CD4-positive, alpha-beta T cell treated with Interleukin-10 for 1 hour (primary cell): ENCODE measurements at places on chromosomes 13 and 19.
A peak's percentile ranks its signal among the peaks of the same experiment; 100 is the strongest.

GRCh38 chr13:26561651-26562511 is 4.4 kb downstream of the WASF3 start:
- DNase-seq = no peak

DNA sequence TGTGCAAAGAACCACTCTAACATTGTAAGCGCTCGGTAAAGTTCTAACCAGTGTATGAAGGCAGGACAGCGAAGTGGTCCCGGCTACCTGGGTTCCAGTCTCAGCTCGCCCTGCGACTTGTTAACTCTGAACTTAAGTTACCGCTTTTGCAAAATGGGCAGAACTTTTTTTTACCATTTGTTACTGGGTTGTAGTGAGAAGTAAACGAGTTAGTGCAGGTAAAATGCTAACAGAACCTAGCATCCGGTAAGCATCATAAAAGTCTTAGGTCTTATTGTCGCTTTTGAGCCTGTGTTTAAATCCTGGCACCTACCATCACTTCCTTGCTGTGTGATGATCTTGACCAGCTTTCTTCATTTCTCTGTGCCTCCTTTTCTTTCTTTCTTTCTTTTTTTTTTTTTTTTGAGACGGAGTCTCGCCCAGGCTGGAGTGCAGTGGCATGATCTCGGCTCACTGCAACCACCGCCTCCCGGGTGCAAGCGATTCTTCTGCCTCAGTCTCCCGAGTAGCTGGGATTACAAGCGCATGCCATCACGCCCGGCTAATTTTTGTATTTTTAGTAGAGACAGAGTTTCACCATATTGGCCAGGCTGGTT is 734 bp upstream of the TRMT1 start:
- DNase-seq = no peak

- DNase-seq = no peak
Observed at GRCh38 chr13:80339912-80340650, 845 bp downstream of the SPRY2 start.

GRCh38 chr19:35142606-35143230 is 337 bp upstream of the FXYD7 start:
- peak; percentile 83 for DNase-seq

DNA sequence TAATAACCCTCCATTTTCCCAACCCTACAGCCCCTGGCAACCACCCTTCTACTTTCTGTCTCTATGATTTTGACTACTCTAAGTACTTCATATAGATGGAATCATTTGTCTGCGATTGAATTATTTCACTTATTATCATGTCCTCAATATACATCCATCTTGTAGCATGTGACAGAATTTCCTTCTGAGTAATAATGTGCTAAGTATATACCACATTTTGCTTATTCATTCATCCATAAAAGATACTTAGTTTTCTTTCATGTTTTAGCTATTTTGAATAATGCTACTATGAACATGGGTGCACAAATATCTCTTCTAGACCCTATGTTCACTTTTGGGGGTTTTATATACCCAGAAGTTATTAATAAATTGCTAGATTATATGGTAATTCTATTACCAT is 17.4 kb upstream of the NDFIP2 start:
- no peak for DNase-seq

DNA sequence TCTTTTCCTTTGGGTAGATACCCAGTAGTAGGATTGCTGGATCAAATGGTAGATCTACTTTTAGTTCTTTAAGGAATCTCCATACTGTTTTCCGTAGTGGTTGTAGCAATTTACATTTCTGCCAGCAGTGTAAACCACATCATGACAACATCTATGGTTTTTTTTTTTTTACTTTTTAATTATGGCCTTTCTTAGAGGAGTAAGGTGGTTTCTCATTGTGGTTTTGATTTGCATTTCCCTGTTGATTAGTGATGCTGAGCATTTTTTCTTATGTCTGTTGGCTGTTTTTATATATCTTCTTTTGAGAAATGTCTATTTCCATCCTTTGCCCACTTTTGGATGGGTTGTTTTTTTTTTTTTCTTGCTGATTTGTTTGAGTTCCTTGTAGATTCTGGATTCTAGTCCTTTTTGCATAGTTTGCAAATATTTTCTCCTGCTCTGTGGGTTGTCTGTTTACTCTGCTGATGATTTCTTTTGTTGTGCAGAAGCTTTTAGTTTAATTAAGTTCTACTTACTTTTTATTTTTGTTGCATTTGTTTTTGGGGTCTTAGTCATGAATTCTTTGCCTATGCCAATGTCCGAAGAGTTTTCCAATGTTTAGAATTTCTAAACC is 38.8 kb downstream of the TDRD3 start:
- DNase-seq = peak; percentile 10

GRCh38 chr13:28338006-28338574 is 156.8 kb downstream of the FLT1 start:
- no peak for DNase-seq

GRCh38 chr13:25501231-25501630 is 129.5 kb downstream of the ATP8A2 start:
- DNase-seq = no peak

GRCh38 chr13:73667756-73668155 is 466.4 kb downstream of the KLF12 start:
- DNase-seq = no peak

- DNase-seq = no peak
Observed at GRCh38 chr19:1356508-1356865, 27.2 kb upstream of the NDUFS7 start.

DNA sequence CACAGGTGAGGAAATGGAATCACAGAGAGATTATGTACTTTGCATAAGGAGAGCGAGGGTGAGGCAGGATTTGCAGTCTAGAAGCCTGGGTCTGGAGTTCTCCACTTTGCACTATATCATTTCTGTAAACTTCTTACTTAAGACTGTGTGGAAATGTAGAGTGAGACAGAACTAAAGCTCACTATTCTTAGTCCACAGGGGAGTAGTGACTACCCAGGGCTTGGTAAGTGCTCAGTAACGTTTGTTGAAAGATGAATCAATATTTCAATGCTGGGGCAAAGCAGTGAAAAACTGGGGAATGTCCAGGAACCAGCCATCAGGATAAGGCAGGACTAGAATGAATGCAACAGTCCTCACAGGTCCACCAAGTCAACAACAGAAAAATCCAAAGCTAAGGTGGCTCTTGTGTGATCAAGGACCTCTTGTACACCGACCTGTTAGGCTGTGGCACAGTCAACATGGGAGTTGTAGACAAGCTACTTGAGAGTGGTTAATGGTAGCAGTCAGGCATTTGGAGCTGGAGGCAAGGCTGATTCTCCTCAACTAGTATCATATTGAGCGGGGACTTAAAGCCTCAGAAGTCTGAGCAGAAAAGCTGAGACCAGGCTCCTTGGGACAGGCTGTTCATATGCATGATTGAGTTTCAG is 929 bp upstream of the TNFSF13B start:
- no peak for DNase-seq

GRCh38 chr13:110185696-110186095 is 121.3 kb downstream of the COL4A1 start:
- no peak for DNase-seq

GRCh38 chr13:80133631-80134261 is 207.2 kb downstream of the SPRY2 start:
- no peak for DNase-seq

- DNase-seq = no peak
Observed at GRCh38 chr19:40604647-40605215, 3.6 kb downstream of the LTBP4 start.

DNA sequence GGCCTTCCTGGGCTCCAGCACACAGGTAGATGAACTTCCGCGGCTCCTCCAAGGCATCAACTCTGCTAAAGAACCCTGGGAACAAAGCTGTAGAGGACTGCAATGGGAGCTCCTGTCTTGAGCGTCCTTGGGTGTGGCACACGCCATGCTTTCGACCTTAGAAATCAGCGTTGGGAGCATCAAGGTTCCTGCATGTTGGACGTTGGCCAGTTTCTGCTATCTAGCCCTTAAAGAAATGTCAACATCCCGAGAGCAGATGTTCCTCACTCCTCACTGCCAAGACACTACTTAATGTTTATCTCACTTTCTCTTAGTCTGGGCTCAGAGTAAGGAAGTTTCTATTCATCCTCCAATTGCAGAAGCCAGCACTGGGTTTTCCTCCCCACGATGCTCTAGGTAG is 70.6 kb upstream of the MEDAG start:
- no peak for DNase-seq

DNA sequence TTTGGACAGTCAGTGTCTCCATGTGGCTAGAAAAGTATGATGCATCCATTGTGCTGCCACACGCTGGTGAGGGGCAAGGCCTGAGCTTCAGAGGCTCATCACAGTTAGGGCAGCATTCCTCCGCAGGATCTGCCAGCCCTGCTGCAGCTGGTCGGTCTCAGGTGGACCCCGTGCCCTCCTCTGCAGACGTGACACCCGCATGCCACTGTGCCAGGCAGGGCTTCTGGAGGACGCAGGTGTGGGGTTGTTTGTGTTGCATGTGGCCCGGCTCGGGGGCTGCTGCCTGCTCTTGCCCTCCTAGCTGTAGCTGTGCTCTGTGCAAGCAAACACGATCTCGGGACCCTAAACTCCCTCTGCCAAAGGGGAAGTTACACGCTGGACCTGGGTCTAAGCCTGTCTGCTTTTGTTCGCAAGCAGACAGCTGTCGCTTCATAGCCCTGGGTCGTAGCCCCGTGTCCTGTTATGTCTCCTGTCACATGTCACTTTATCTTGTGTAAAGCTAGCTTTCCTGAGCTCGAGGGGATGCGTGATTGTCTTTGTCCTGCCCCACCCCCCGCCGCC is 45.3 kb downstream of the SLC7A9 start:
- no peak for DNase-seq

GRCh38 chr13:31207661-31208552 is 8.1 kb downstream of the B3GLCT start:
- DNase-seq = no peak

GRCh38 chr13:23161481-23161825 is 19.3 kb upstream of the SGCG start:
- no peak for DNase-seq

GRCh38 chr19:45151320-45151719 is 9.5 kb downstream of the NKPD1 start:
- DNase-seq = no peak

GRCh38 chr13:44884076-44884729 is 105.1 kb downstream of the NUFIP1 start:
- no peak for DNase-seq

GRCh38 chr13:27574661-27575060 is 45.7 kb downstream of the LNX2 start:
- no peak for DNase-seq

GRCh38 chr13:70812481-70812880 is 704.2 kb upstream of the KLHL1 start:
- no peak for DNase-seq

GRCh38 chr13:38462605-38463004 is 113.0 kb downstream of the UFM1 start:
- DNase-seq = no peak

- DNase-seq = peak; percentile 39
Observed at GRCh38 chr13:21625366-21625765, 21.4 kb upstream of the MICU2 start.
